ENCODE measurements at places on chromosomes 6 and 20.
A peak's percentile ranks its signal among the peaks of the same experiment; 100 is the strongest.

- no peak for DNase-seq
Observed at GRCh38 chr6:6565069-6565468, 23.5 kb upstream of the LY86 start.

- no peak for DNase-seq
Observed at GRCh38 chr20:32252189-32252588, 25.3 kb upstream of the KIF3B start.

- no peak for DNase-seq
Observed at GRCh38 chr6:14633479-14633878, 515.9 kb downstream of the CD83 start.

- no peak for DNase-seq
Observed at GRCh38 chr6:43914272-43915147, 144.5 kb downstream of the VEGFA start.

- DNase-seq = no peak
Observed at GRCh38 chr6:169085466-169085865, 168.2 kb downstream of the THBS2 start.

- DNase-seq = no peak
Observed at GRCh38 chr6:14716499-14717146, 529.2 kb upstream of the JARID2 start.

GRCh38 chr6:136608991-136609390 is 58.8 kb upstream of the MAP7 start:
- DNase-seq = no peak

- no peak for DNase-seq
Observed at GRCh38 chr20:36472637-36473090, 68.7 kb upstream of the MYL9 start.

DNA sequence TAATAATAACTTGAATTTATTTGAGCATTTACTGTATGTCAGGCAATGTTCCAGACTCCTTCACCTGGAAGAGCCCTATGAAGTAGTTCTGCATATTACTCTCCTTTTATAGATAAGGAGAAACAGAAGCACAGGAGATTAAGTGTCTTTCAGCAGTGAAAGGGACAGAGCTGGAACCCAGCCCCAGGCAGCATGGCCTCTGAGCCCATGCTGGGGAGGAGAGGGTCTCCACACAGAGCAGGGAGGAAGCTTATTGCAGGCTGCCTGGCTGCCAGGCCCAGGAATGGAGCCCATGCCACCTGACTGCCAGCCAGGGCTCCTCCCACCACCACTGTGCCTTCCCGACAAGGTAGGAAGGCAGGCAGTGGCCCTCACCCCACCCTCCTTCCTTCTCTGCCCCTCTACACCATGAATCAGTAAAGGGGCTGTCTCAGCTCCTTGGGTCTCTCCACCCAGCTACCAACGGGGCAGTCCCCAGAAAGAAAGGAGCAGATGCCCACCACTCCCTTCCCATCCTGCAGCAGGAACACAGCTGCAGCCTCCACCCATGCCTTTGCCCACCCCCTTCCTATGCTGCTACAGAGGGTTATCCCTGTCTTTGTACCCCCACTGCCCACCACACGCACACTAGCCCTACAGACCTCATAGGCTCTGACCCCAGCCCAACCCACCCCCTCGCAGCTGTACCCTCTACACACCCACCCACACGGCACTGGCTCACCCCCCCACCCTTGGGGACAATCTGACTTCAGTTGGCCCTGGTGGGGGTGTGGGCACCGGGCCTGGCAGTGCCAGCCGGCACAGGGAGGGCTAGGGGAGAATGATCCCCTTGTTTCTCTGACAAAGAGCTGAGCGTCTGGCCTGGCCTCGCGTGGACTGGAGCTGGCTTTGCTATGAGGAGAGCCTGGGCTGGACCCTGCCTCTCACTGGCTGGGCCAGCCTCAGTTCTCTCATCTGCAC is 41.8 kb downstream of the TFEB start:
- DNase-seq = no peak

DNA sequence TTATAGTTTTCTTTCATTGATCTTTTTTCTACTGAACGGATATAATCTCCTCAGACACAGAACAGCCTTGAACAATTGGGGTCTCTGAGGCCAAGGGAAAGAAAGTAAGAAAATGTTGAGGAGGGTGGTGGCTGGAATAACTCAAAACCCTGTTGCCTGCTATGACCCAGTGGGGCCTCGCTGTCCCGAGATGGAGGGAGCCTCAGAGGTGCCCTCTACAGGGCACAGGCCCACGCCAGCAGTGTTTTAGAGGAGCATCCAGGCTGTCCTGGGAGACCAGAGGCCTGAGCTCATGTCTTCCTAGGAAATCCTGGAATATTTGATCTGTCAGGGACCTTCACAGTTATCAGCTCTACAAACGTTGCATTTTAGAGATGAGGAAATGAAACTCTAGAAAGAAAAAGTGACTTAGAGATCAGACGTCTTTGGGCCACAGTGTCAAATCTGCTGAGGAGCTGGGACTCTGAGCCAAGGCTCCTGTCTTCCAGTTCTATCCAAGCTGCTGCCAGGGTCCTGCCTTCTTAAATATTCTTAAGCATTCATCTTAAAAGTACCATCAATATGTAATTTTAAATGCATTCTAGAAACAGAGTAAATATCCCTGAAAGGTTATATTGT is 26.3 kb downstream of the ALDH5A1 start:
- DNase-seq = no peak

GRCh38 chr6:168183613-168183970 is 104.6 kb upstream of the FRMD1 start:
- no peak for DNase-seq

GRCh38 chr6:29447670-29448069 is 8.6 kb downstream of the OR10C1 start:
- DNase-seq = no peak

- peak; percentile 42 for DNase-seq
Observed at GRCh38 chr6:6749702-6750491, 161.4 kb downstream of the LY86 start.

DNA sequence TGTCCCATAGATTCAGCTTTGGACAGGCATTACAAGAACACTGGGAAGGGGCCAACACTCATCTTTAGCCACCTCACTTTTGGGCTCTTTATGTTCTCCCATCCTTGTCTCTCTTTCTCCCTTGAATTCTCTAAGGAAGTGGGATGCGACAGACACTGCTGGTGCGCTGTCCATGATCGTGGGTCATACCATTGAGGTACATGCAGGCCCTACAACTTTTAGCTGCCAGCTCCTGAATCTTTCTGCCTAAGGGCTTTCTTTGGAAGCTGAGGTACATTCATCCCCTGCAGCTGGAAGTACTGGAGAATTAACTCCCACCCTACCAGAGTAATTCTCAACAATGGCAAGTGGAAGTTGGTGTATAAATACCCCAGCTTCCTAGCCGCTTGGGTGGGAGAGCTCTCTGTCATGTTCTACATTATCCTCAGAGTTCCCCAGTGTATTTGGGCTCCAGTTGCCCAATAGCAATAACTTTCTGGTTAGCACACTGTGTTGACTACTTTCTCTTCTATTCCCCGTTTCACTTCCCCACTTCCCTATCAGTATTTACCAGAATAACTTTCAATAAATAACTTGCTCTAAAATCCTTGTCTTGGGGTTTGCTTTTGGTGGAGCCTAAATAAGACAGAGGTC is 309.4 kb upstream of the RNF24 start:
- DNase-seq = no peak

- DNase-seq = no peak
Observed at GRCh38 chr6:139960671-139961070, 586.2 kb upstream of the CITED2 start.

- DNase-seq = no peak
Observed at GRCh38 chr20:58708246-58708931, 15.8 kb downstream of the NPEPL1 start.

- no peak for DNase-seq
Observed at GRCh38 chr20:16240355-16240754, 332.9 kb downstream of the KIF16B start.

DNA sequence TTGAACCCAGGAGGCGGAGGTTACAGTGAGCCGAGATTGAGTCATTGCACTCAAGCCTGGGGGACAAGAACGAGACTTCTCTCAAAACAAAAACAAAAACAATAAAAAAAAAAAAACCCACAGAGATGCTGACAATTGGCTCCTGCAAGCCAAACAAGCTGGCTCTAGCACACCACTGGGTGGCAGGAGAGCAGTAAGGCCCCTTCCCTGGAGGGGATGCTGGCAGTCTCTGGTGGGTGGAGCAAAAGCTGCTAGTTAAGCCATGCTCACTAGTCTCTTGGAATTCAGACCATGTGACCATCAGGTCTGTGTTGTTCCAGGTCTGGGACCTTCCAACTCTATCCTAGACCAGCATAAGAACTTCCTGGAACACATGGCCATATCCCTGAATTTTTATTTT is 18.9 kb upstream of the DSN1 start:
- DNase-seq = no peak

DNA sequence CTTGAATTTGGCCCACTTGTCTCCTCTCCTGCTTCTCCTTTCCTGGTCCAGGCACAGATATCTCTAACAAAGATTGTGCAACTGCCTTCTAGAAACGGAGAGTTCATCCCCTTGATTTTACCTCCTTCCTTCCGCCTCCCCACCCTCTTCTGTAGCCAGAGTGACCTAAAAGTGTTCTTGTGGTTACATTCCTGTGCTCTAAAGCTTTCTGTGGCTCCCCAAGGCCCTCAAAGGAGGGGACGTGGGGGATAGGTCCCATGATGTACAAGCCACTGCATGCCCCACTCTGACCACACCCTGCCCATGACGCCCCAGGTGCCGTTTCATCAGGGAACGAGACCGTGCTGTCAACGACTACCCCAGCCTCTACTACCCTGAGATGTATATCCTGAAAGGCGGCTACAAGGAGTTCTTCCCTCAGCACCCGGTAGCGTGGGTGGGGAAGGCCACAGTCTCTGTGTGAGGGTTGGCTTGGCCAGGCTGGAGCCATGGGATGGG is 8.2 kb downstream of the CDC25B start:
- DNase-seq = no peak

GRCh38 chr6:1946583-1946982 is 298.8 kb downstream of the GMDS start:
- no peak for DNase-seq

DNA sequence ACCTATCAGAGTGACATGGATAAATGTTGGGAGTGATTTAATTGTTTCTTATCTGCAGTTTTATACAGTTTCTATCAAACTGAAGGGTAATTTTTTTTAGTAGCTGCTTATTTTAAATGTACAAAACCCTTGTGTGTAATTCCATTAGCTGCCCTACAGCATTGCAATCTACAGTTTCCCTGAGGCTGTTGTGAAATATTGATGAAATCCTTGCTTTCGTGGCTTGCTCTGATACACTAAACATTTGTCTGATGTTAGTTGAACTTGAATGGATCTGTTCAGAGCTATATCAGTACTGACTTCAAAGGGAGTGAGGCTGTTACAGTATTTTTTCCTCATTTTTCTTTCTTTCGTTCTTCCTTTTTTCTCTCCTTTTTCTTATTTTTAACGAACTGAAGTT is 255.4 kb downstream of the TSHZ2 start:
- DNase-seq = no peak

DNA sequence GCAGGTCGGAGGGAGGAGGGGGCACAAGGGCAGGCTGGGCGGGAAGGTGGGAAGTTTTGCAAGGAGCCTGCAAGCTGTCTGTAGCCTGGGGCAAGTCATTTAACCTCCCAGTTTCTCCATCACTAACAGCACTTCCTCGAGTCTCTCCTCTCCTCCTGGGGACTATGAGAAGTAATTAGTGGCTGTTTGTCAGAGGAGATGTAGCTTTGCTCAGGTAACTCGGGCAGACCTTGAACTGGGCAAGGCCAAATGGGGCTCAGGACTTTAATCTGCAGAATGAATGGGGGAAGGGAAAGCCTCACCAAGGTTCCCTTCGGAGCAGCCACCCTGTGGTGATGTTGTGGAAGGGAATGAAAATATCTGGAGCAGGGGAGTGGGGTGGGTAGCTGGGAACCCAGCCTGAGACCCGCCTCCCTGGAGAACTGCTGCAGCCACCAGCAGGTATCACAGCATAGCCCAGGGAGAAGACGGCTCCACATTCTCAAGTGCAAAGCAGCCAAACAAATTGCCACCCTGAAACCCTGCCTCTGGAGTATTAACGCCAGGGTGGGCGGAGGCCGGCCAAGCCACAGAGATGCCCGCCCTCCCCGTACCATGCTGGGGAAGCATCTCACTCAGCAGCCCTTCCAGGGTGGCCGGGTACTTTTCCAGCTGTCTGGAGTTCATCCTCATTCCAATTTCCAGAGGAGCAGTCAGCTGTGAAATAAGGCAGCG is 6.1 kb upstream of the LEMD2 start:
- DNase-seq = no peak

- DNase-seq = no peak
Observed at GRCh38 chr6:126102358-126102757, 116.0 kb downstream of the TRMT11 start.

DNA sequence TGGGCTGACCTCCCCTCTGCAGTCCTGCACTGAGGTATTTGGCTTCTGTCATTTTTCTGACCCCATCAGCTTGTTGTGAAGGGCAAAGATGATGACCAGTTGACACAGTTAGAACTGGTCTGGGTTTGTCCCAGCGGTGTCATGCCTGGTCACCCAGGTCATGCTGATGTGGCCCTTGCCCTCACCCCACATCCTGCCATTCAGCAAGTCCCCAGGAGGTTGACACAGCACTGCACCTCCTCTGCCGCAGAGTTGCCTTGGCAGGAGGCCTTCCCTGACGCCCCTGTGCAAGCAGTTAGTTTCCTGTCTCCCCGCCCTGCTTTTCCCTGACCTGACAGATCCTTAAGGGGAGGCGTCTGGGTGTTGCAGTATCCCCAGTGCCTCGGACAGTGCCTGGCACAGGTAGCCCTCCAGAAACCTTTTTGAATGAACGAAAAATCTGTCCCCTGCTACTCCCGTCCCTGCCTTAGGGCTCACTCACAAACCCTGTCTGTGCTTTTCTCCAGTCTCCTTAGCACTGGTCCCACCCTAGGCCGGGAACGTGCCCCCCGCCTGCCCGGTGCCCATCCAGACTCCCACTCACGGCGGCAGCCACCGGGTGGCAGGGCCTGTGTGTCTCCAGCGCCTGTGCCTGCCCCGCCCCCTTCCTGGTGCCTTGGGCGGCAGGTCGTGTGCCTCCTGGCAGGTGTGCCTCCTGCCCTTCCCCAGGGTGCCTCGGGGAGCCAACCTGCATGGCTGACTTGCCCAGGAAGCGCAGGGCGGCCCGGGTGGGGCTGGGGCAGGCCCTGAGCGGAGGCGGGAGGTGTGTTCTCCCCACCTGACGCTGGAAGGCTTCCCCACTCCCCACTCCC is 146.3 kb upstream of the RNF24 start:
- no peak for DNase-seq

GRCh38 chr6:163637524-163637923 is 223.0 kb downstream of the QKI start:
- no peak for DNase-seq

DNA sequence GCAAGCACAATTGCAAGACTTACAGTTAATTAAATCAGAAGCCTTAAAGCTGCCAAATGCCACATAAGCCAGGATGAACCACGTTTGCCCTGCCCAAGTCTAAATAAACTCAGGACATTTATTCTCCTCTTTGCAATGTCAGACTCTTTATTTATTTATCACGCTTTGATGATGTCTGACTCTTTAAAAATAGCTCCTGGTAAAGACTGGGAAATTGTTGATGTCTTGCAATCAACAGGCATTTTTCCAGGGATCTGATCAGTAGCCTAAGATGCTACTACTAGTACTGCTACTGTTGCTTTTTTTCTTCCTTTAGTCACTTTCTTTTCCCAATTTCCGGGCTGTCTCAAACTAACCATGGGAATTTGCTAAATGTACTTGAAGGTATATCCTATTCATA is 365.8 kb upstream of the MARCKS start:
- no peak for DNase-seq
